ENCODE measurements at places on chromosomes 6 and 20.

- DNase-seq, result no peak
These were observed 18.8 kb downstream of the CFAP61 start for GRCh38 chr20:20070871-20071726.

- no peak for DNase-seq
These were observed 40.1 kb downstream of the VTA1 start for GRCh38 chr6:142187209-142187608.

DNA sequence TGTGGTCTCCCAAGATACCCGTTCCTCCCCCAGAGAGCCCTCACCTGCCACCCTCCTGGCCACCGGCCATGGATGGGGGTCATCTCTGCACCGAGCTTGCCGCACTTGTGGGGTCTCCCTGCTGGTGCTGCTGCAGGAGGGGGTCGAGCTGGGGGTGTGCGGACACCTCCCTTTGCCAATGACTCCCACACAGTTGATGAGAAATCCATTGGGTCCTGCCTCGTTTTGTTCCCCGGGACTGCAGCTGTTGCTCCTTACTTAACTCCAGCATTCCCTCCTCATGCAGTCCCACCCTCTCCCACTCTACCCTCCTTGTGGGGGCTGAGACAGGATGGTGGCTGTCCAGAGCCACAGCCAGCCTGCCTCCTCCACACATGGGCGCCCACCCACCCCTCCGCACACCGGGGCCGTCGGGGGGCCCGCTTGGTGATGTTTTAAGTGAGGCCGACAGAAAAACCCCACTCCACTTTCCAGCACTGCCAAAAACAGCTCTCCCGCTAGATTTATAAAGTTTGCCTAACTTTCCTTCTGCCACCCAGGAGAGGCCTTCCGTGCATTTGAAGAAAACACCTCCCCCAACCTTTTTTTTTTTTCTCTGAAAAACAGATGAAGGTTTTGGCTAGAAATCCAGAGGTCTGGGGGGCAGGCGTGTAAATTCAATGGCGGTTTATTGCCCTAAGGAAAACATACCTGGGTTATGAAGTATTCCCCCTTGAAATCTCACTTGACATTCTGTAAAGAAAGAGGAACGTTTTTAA is 53.5 kb upstream of the APCDD1L start:
- no peak for DNase-seq

DNA sequence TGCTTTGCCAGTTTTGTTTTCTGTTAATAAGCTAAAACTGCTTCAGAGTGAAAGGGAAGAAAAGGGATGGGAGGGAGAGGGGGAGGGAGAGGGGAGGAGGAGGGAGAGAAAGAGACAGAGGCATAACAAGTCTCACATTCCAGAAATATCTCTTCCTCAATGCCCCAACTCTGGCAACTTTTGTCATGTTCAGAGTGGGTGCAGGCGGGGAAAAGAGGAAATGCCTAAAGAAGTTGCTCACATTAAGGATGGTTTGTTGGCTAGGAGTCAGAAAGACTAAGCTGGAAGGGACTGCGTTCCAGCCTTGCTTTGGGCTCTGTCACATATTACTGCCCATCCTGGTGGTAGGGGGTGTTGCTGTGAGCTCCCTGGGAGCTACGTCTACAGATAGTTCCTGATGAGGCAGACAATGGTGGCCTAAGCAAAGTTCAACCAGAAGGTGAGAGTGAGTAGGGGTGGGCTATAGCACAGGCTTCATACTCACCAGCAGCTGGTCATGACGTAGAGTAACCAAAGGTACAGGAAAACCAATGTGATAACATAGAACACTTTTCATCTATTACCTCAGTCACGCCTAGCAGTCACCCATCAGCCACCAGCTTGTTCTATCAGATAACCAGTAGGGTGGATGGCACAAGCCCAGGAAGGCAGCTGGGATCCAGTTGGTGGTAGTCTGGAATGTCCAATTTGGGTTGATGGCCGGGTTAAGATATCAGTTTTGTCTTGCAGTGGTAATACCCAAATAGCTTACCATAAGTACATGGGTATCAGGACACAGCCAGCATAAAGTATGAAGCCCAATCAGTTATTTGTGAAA is 2.1 kb downstream of the TSPYL4 start:
- DNase-seq, result no peak

- no peak for DNase-seq
These were observed 87.5 kb downstream of the ANKRD60 start for GRCh38 chr20:58140787-58141425.

- peak; percentile 41 for DNase-seq
These were observed 146.2 kb upstream of the ECI2 start for GRCh38 chr6:4281341-4282293.

DNA sequence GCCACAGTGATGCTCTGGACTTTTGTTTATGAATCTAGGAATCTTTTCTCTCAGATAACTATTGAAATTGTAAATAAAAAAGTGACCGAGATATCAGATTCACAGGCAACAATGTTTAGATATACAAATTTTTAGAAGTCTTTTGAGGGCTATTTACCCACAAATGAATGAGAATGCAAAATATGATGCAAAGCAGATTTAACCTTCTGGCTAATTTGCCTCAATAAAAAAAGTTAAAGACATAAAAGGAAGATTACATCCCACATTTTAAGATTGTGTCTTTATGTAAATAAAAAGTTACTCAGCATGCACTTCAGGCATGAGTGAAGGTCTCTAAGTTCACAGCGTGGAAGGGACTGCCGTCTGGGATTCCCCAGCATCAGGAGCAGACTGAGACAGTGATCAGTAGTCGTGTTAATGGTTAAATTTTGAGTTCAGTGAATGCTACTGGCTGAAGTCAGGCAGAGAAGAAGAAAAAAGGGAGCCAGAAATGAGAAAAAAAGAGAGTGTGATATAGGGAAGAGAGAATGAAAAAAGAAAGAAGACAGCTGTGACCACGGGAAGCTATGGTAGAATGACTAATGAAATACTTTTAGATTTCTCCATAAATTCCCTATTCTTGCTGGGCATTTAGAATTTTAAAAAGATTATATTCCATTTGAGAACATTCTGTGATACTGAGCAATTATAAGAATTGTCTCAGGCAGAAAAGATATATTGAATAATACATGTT is 93.6 kb downstream of the MYB start:
- DNase-seq, result no peak

- DNase-seq, result no peak
These were observed 190.7 kb downstream of the CDH4 start for GRCh38 chr20:61442718-61443117.

DNA sequence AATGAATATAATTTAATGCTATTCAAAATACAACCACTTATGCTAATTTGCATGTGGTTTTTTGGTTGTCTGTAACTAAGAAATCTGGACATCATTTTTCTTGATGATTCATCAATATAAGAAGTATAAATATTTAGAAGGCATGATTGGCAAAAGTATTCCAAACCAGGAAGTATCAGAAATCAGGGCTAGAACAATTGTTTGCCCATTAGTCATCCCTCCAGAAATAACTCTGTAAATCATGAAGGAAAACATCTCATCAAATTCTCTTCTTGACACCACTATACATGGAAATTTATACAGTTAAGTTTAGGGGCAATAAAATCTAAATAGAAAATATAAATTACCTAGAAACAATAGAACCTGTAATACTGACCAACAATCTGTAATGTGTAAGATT is 554.7 kb upstream of the HS3ST5 start:
- no peak for DNase-seq

- no peak for DNase-seq
These were observed 39.6 kb upstream of the ADGRG6 start for GRCh38 chr6:142262231-142262630.

DNA sequence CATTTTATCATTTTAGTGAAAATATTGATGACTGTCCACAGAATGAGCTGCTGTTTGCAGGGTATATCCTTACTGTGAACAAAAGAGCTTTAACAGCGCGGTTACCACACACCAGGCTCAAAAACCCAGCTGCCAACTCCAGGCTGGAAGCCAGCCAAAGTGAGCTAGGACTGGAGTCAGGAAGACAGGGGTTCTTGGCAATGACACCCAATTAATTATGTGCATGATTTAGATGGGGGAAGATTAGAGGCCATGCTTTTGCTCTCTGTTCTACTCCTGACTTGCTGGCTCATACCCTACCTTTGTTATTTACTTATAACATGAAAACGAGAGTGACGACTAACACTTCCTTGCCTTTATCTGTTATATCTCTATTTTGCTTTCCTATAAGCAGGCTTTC is 128.9 kb upstream of the SHLD1 start:
- no peak for DNase-seq

- DNase-seq, result no peak
These were observed 37.4 kb downstream of the MYT1 start for GRCh38 chr20:64201653-64202052.

DNA sequence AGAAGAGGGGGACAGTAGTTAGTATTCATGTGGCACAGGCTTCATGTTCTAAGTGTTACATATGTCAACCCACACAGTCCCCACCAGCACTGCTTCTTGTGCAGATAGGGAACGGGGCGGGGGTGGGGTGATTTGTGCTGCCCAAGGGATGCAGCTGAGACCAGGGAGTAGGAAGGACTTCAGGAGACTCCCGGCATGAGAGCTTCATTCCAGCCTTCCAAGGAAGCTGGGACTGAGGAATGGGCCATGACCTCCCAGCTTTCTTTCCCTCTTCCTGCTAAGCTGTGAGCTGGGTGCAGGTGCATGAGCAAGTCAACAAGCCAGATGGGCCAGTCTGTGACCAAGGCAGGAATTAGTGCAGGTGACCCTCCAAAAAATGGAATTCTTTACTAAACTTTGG is 9.2 kb downstream of the BEND3 start:
- no peak for DNase-seq

GRCh38 chr6:63305277-63305676 is 14.5 kb downstream of the LGSN start:
- DNase-seq, result no peak

DNA sequence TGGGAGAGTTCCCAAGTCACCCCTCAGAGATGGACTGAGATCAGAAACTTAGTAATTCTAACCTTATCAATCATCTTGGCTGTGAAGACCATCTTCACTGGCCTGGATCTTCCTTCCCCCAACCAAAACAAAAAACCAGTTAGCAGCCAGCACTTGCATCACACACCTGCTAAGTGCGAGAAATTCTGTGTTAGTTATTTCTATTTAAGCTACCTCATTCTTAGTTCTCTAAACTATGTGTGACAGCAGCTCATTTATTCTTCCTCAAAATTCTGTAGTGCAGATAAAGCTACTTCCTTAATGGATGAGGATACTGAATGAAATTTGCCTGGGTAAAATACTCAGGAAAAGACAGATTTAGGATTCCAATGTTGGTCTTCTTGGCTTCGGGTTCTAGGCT is 18.2 kb upstream of the TAGAP start:
- DNase-seq, result no peak

- peak; percentile 35 for DNase-seq
These were observed 128.8 kb upstream of the PDE7B start for GRCh38 chr6:135722679-135723078.

GRCh38 chr20:44113618-44114376 is 73.2 kb downstream of the JPH2 start:
- DNase-seq, result no peak

- no peak for DNase-seq
These were observed 206.3 kb downstream of the SMOC2 start for GRCh38 chr6:168647271-168647670.

DNA sequence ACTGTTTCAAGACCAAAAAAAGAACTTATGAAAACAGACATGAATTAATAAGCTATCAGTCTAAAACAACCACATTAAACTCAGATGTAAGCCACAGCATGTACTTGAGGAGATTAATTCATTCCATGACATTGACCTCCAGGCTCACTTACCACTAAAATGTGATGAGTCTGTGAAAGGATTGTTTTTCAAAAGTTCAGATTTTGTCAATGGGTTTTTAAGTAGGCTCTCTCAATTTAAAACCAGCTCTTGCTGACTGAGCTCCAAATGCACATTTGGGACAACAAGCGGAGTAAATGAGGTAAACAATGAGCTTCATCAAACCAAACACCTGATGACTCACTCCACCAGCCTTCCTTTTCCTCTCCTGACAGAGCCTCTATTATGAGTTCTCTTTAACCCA is 197.0 kb downstream of the SIM1 start:
- DNase-seq, result no peak

DNA sequence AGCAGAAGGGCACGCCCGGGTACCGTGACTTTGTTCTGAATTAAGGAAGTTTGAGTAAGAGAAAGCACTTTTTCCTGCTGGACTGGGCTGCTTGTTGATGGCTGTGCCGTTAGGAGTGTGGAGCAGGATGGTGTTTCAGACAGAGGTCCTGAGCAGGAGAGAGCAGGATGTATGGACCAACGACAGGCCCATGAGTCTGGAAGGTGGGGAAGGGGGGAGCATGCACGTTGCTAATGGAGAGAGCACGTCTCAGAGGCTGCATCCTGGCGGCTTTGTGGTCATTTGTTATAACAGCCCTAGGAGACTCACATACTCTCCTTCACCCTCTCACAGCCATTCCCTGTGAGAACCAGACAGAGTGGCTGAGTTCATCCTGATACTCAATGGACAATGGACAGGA is 56.8 kb downstream of the PHACTR3 start:
- no peak for DNase-seq

DNA sequence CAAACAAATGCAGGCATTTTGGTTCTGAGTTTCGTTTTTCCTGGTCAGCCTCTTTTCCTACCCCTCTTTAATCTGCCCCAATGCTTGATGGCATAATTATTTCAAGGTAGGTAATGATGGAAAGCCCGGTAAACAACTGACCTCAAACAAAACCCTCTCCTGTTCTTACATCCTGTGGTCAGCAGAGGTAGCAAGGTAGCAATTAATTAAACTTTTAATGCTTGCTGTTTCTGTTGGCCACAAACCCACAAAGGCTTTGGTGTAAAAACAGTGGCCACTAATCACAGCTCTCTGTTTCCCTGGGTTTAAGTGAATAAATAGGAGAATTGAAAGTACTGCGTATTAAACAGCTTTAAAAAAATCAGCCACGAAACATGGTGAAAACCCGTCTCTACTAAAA is 261.5 kb upstream of the SOX4 start:
- no peak for DNase-seq

- no peak for DNase-seq
These were observed 102.1 kb upstream of the NXT1 start for GRCh38 chr20:23248461-23248882.

- no peak for DNase-seq
These were observed 5.9 kb upstream of the TCEA2 start for GRCh38 chr20:64056889-64057627.

GRCh38 chr6:36504982-36505381 is 42.3 kb downstream of the STK38 start:
- no peak for DNase-seq

DNA sequence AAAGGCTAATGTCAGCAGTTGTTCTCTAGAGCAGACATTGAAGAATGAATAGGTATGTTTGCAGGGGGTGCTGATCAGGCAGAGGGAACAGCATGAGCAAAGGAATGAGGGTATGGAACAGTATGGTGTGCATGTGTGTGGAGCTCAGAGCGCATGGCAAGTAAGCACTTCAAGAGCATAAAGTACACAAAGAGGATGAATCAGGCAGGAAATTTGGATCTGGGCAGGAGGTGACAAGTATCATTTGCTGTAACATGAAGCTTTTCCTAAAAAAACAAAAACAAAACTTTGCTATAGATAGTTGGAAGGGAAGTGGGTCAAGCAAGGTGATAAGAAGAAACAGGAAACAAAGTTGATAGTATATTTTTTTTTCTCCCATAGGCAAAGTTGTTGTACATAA is 746.8 kb downstream of the HDGFL1 start:
- DNase-seq, result no peak

All from activated T-cell treated with anti-CD3 and anti-CD28 coated beads, Interleukin-2, amount 50 U/mL, for 48 hours (primary cell).